ENCODE measurements at places on chromosomes 3 and 15.

GRCh38 chr3:125032100-125032643 lies 23.6 kb downstream of the HEG1 start:
- DNase-seq = no peak

- DNase-seq = no peak
Observed at GRCh38 chr3:51940648-51941462, 849 bp downstream of the RRP9 start.

DNA sequence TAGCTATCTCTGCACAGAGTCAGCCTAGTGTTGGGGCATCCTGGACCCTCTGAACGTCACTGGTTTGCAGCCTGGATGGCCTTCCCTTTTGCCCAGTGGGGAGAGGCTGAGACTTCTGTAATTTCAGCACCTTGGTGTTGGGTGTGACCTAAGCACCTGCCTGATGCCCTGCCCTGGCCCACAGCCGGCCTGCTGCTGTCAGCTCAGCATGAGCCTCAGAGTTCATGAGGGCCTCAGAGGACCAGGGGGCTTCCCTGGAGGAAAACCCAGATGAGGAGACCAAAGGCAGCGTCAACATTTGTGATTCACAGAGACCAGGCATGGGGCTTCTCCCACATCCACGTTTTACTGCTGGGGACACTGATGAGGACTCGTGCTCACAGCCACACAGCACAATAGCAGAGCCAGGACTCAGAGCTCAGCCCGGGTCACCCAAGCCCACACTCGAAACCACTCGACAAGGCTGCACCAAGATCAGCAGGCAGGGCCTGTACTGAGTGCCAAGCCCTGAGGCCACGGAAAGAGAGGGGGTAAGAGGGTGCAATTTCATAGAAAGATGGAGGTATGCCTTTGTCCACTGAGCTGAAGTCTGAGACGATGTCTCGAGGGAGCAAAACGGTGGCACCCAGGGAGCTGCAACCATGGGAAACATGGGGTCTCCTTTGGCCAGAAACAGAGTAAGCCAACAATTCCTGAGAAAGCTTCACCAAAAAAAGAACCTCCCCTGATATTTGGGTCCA lies 9.9 kb upstream of the GP9 start:
- DNase-seq = no peak

DNA sequence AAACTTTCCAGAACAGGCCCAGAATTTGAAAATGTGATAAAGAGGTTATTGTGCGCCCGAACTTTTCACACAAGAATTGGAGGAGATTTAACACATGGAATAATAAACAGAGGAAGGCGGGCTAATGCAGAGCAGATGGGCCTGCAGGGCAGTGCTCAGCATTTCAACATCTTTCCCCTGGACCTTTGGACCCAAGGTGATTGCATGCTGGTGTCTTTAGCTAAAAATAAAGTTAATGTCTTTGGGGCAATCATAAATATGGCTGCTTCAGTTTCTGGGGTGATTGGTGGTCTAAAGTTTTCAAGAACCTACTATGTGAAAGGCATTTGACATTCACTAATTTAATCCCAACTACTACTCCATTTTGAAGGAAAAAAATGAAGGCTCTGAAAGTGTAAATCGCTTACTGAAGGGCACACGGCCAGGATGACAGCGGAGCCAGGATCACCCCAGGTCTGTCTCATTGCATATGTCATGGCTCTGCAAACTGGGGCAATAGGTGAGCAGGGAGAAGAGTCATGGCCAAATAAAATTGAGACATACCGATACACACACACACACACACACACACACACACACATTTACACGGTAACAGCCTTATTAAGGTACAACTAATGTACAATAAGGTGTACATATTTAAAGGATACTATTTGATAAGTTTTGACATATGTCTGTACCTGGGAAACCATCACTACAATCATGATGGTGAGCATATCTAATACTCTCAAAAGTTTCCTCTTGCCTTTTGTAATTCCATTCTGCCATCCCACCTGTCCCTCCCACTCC lies 243.1 kb upstream of the LRRFIP2 start:
- DNase-seq = no peak

GRCh38 chr15:97410897-97411575 lies 549.5 kb upstream of the ARRDC4 start:
- DNase-seq = peak; percentile 39

Data from left colon (tissue), 2 donors.